NCI-H524 treated with DMSO at 0.1 percent for 48 hours (cell line): ENCODE measurements at places on chromosomes 1 and 21.

- no peak for DNase-seq
Observed at GRCh38 chr1:167455786-167456446, 62.4 kb downstream of the CD247 start.

DNA sequence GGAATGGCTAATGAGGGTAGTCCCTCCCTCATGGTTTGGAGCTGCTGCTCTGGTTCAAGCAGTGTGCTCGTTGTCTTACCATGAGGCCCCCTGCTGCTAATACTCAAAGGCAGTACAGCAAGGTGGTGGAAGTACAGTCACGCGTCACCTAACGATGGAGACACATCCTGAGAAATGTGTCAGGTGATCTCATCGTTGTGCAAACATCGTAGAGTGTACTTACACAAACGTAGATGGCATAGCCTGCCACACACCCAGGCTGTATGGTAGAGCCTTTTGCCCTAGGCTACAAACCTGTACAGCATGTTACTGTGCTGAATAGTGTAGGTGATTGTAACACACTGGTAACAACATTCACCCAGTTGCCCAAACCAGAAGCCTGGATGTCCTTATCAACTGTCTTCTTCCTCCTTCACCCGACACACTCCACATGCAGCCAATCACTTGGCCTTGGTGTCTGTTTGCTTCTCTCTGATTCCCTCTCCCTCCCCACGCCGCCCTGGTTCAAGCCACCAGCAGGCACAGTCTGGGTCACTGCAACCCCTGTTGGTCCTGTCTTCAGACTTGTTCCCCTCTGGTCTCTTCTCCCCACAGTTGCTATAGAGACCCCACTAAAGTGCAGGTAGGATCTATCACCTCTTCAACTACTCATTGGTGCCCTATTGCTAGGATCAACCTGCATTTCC, 6.0 kb upstream of the KCNA2 start:
- no peak for DNase-seq

GRCh38 chr1:167330601-167331293, 110.1 kb downstream of the POU2F1 start:
- DNase-seq: no peak

DNA sequence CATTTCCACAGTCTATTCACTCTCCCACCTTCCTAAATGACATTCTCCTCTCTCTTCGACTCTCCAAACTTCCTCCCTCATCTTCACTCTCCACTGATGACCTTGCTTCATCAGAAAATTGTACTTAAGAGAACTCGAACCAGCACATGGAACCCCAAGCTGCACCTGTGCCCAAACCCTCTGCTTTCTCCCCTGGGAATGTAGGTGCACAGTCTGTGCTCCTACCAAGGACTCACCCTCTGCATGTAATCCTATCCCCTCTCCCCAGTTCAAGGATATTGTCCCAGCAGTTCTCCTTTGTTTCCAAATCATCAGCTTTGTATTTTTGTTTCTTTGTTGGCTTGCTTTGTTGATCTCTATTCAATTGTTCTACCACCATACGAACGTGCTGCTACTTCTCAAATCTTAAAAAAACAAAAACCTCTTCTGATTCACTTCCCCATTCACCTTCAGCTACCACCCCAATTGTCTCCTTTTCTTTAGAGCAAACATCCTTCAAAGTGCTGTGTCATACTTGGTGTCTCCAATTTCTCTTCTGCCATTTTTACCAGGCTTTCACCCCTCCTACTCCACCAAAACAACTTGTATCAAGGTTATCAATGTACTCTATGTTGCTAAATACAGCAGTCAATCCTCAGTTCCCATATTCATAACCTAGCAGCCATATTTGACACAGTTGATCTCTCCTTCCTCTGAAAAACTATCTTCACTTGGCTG, 26.8 kb downstream of the RAB3B start:
- no peak for DNase-seq

GRCh38 chr1:209012443-209013196, 570.9 kb upstream of the CAMK1G start:
- no peak for DNase-seq
